ENCODE measurements at places on chromosomes 7 and 10.

DNA sequence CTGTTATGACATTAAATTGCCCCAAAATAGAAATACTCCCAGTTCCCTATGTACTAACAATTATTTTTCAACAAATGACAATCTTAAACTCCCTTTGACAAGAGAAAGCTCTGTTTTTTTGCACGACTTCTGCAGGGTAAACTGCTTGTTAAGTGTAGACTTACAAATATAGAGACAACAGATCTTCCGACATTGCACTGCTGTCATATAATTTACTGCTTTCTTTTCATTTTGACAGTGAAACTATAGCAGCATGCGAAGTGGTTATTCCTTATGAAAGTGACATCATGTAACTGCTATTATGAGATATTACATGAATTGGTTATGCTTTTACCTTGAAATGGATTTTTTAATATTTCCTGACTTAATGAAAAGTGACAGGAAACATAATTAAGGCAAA, 659.9 kb downstream of the SDK1 start:
- DNase-seq, result no peak

DNA sequence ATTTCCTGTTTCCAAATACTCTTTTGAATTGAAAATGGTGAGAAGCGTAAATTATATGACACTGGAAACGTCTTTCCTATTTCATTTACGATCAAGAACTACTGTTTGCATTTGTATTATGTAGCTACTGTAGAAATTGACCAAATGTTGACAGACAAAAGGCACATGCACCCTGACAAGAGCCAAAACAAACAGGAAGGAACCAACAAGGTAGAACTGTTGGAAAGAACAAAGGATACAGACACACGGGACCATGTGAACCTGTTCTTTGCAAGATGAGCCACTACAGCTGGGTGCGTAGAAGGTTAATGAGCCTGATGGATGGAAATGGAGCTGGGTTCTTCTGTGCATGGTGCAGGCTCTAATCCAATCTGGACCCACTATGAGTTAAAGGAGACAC, 48.4 kb upstream of the FZD8 start:
- no peak for DNase-seq

GRCh38 chr7:18408461-18408860, 87.1 kb upstream of the HDAC9 start:
- DNase-seq, result no peak

- no peak for DNase-seq
Measured at GRCh38 chr10:59358576-59358975, 3.8 kb downstream of the FAM13C start.

DNA sequence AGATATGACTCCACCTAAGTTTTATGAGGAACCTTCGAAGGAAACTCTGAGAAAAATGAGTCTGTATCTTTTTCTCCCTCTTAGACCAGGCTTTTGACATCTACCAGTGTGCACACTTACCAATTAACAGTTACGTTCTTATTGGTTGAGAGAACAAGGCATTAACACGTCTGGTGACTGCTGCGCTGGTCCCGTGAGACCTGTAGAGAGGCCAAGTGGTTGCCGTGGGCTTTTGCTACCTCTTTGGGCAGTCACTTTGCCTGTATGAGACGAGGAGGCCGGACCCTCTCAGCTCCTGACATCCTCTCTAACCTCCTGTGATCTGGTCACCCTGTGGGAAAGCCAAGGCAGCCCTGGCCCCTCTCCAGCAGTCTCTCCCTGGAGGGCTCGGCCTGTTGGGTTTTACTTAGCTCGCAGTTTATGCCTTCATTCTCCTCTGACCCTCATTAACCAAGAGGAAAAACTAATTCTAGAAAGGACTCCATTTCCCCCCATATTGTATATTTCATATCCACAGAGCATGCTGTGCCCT, 513.9 kb upstream of the GALNT17 start:
- no peak for DNase-seq

GRCh38 chr7:134452419-134452838, 6.5 kb downstream of the AKR1B1 start:
- DNase-seq, result peak; percentile 70

DNA sequence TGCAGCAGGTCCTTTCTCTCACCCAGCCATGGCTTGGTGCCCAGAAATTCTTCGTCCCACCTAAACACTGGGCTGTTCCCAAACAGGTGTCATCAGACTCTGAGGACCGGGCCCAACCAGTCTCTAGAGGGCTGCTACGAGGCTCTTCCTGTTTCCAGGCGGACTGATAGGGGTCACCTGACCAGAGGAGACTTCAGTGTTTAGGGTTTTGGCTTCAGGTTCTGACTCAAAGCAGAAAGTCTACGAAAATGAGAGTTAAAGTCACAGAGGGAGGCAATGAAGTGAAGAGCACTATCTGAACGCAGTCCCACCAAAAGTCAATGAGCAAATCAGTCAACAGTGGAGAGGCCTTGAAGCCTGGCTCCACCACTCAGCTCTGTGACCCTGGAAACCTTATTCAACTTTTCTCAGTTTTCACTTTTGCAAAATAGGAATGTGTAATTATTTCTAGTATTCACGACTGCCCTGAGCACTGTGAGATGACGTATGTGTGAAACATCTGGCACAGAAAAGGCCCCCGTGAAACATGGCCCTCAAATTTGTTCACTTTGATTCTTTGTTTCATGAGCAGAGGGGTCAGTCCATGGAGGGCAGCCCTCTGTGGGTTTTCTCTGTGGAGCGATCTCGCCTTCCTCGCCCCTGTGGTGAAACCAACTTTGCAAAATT, 189.9 kb upstream of the PDE1C start:
- DNase-seq, result no peak

- DNase-seq, result no peak
Measured at GRCh38 chr7:47233996-47234395, 347.9 kb downstream of the TNS3 start.

- DNase-seq, result no peak
Measured at GRCh38 chr7:66539902-66540375, 88.7 kb upstream of the KCTD7 start.

DNA sequence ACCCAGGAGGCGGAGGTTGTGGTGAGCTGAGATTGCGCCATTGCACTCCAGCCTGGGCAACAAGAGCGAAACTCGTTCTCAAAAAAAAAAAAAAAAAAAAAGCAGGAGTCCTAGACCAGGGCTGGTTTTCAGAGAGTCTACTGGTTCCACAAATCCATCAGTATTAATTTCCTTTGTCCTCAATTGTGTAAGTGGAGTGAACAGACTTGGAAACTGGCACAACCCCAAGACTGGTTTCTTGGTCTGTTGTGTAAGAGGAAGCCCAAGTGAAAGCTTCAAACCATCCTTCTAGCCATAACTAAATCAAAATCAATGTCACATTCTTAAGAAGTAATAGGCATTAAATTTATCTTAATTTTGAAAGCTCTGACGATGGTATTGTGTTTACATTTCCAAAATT, 213.6 kb downstream of the DGKI start:
- no peak for DNase-seq

DNA sequence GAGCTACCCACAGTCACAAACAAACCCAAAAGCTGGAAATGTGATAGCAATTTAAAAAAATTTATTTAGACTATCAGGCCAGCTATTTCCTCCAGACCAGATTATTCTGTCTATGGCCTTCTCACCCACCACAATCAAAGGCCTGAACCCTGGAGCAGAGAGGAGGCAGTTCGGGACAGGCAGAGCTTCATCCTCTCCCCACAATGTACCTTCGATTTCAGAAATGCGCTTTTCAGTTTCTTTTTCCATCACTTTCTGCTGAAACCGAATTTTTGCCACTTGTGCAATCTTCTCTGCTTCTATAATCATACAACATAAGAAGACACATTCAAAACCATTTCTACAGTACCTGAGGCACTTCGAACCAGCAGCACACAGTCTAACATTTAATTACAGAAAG, 29.9 kb downstream of the ERLIN1 start:
- no peak for DNase-seq

DNA sequence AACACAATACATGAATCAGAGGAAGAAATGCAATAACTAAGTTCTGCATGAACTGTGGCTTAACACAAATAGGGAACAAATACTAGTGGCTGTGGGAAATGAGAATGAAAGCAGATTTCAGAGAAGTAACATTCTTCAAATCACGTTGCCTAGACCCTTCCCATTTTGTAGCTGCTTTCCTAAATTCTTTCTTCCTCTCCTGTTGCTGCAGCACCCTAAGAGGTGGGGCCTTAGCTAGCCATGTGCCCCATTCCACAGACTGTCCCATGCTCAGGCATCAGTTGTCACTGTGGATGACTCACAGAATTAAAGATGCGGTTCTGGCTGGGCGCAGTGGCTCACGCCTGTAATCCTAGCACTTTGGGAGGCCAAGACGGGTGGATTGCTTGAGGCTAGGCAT, 704.7 kb upstream of the C7orf33 start:
- no peak for DNase-seq

GRCh38 chr7:2441430-2442058, 34.7 kb downstream of the GRIFIN start:
- no peak for DNase-seq

DNA sequence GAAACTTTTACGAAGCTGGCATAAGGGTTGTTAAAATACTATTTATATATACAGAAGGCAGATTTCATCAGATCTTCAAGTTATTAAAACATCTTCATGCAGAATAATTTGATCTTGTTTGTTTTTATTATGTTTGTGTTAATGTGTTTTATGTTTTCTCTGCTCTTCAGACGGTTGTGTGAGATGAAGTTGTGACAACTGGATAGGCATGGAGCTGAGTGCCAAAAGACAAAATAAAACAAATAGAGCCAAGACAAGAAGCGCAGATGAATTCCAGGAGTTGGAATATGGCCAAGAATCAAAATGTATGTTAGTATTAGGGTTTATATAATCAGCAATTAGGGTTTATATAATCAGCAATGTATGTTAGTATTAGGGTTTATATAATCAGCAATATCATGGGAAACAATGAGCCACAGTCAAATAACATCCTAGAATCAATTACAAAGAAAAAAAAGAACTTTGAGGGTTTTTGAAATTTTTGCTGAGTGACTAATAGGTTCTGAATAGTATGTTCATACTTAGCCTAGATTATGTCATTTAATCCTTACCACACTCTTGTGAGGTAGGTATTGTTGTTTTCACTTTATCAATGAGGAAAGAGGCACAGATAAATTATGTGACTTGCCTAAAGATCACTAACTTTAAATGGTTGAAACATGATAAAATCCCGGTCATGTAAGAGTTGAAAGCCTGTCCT, 488.0 kb upstream of the STEAP1 start:
- no peak for DNase-seq

GRCh38 chr10:42989481-42989921, 87.4 kb upstream of the RET start:
- DNase-seq, result no peak

DNA sequence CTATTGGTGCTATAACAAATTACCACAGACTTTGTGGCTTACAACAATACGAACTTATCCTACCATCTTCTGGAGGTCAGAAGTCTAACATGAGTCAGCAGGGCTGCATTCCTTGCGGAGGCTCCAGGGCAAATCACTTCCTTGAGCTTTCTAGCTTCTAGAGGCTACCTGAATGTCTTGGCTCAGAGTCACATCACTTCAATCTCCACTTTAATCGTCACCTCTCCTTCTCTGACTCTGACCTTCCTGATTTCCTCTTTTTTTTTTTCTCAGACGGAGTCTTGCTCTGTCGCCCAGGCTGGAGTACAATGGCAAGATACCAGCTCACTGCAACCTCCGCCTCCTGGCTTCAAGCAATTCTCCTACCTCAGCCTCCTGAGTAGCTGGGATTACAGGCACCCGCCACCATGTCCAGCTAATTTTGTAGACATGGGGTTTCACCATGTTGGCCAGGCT, 44.6 kb upstream of the ANAPC16 start:
- peak; percentile 81 for DNase-seq

- no peak for DNase-seq
Measured at GRCh38 chr10:74330646-74331045, 179.6 kb downstream of the ADK start.

- DNase-seq, result no peak
Measured at GRCh38 chr7:140656548-140657515, 15.9 kb upstream of the ADCK2 start.

- DNase-seq, result no peak
Measured at GRCh38 chr7:95972523-95972922, 200.2 kb downstream of the DYNC1I1 start.

DNA sequence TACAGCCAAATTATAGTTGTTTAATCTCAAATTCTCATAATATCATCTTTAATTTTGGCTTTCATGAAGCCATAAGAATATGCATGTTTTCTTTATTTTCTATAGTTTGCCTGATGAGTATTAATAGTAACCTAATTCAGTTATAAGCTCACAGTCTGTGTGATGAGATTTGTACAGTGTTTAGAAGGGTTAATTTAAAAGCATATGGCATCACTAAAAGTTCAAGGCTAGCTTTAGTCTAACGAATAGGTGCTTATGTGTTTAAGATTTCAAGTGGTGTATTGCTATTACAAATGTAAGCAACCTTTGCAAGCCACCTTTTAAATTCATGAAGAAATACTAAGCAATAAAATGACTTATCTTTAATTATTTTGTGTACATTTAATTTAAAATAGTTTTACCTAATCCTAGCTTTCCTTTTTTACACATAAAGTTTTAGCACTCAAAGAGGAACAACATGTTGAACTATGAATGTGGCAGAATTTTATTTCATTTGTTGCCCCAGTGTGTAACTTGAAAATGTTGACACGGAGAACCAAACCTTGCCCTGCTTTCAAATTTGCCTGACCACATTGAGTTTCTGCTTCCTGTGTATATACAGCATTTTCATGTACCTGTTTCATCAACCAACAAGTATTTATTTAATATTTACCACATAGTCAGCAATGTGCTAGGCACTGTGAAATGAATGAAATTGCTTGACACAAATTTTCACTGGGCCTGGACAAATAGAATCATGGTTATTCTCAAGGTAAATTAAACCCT, 41.5 kb downstream of the TET1 start:
- no peak for DNase-seq

DNA sequence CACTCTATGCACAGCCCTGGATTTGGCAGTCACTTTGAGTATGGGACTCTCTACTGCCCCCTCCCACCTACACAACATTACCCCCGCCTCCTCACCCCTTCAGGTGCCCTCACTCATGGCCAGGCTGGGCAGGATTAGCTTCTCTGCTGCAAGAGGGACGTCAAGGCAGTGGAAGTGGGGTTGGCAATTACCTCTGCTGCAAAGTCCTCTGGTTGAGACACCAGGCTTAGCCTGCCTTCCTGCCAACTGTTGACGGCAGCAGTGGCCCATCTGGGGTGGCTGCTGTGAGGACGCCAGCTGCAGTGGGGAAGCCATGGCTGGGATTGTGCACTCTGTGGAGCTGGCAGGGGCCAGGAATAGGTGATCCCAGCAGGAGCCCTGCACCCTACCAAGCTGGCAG, 26.7 kb downstream of the SVIL start:
- no peak for DNase-seq

GRCh38 chr7:10571759-10572158, 401.9 kb upstream of the PHF14 start:
- DNase-seq, result no peak

GRCh38 chr10:132600416-132600815, 62.8 kb downstream of the INPP5A start:
- no peak for DNase-seq
